ENCODE measurements at places on chromosomes 2 and 18.

DNA sequence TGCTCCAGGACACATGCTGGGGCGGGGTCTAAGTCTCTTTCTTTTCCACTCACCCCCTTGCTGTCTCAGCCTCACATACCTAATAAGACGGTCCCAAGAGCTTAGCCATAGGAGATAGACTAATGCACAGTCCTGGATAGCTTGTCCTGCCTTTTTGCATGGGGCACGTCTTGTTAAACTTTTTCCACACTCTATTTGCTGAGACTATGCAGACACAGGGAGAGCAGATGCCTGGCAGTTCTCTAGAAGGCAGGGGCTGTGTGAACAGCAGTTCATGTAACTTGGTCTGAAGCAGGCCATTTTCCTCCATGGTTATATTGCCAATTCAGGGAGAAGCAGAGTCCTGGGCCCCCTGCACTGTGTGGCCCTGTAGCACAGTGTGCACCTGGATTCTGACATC lies 142.1 kb downstream of the SEPTIN10 start:
- DNase-seq = no peak

DNA sequence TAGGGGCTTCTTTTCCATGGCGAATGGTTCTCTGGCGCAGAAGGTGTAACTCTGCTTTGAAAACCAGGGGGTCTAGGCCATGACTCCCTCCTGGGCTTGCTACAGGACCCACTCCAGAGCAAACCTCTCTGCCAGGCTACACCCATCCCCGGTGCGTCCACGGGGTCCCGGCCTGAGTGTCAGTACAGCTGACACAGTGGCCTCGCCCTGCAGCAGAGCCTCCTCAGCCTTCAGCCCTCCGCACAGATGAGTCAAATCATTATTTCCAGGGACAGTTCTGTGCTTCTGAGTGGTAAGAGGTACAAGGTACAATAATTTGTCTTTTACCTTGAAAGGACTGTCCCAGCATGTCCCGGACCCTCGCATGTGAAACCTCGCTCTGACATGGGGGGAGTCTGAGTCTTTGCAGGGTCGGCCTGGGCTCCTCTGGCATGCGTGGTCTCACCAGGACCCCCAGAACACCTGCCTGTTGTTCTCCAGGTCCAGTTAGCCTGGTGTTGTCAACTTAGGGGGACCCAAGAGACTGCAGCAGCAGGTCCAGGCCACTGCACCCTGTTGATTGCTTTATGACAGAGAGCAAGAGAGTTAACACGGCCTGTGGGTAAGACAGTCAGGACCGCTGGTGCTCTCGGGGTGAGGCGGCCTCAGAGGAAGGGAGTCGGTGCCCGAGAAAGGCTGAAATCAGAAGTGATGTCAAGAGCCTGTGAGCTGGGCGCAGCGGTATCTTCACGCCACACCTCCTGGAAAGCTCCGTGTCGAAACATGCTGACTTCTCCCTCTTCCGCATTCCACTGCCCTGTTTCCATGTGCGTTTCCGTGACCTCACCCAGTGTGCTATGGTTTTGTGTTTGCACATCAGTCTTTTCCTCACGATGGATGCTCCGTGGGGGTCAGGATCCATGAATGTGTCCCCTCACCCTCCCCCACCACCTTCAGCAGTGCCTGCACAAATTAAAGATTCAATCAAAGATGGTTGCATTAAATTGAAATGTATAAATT lies 340.1 kb downstream of the EIPR1 start:
- no peak for DNase-seq

- DNase-seq = no peak
Observed at GRCh38 chr18:48583573-48583972, 44.7 kb downstream of the CTIF start.

DNA sequence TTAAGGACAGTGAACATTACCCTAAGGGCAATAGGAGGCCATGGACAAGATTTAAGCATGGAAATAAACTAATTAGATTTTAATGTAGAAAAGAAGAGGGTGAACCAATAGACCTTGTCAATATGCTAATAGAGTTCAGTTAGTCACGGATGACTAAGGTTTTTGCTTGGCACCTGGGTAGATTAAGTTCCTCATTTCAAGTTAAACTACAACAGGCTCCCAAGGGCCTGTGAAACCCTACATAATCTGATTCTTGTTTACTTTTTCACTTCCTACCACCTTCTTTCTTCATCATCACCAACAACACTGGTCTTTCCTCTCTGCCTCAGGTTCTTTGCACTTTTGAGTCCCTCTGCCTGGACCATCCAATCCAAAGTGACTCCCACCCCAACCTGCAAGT lies 14.8 kb downstream of the SP110 start:
- no peak for DNase-seq

DNA sequence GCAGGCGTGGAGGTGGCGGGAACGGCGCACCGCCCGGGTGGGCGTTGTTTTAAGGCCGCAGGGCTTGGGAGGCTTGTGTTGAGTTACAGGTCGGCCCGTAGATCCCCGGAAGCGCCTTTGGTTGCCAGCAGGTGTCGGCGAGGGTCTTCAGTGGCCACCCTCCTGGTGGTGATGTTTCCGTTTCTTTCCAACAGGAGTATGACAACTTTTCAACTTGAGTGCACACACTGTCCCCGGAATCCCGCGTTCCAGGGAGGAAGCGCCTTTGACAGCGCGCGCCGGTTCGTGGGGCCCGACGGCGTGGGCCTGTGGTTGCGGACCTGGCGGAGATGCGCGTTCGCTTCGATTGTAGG lies 1.0 kb upstream of the HDAC4 start:
- no peak for DNase-seq

DNA sequence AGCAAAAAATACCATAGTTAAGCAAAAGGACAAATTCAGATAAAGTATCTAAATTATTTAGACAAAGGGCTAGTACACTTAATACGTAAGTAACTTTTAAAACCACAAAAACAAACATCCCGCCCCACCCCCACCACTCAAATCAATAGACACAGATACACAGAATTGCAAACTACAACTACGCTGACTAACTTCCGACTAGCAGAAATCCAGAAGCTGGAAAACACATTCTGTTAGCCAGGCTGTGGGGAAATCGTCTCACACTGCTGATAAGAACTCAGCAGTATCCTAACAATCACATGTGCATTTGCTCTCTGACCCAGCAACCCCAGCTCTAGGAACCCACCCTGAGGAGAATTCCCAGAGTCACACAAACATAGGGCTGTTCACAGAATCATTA lies 16.6 kb downstream of the FAM168B start:
- DNase-seq = no peak

- DNase-seq = no peak
Observed at GRCh38 chr2:220579452-220579851, 952.0 kb downstream of the SLC4A3 start.

- no peak for DNase-seq
Observed at GRCh38 chr2:38935568-38936172, 46.0 kb downstream of the ARHGEF33 start.
